ENCODE measurements at places on chromosomes 3 and 15.

DNA sequence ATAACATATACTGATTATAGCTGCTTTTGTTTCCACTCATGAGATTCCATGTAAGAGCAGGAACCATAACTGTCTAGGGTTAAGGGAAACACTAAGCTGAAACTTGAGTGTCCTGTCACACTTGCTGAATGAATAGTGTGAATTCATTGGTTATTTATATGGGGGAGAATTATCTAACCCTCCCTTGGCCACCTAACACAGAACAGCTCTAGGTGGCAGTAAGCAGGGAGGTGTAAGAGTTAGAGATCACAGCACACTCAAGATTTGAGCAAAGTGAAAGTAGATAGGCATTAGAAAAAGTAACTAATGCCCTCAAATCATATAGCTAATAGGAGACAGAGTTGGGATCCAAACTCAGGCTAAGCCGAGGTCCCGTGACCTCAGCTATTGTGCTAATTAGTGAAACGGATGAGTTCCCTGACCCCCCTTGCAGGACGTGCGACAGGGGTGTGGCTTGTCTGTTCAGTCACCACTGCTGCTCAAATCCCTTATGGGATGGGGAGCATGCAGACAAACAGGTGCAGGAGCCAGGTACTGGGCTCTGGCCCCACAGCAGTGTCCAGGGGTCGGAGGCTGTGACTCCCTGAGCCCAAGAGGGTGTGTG lies 27.7 kb upstream of the ANO10 start:
- DNase-seq, result no peak

GRCh38 chr15:73845507-73845906 lies 27.9 kb upstream of the TBC1D21 start:
- DNase-seq, result no peak

DNA sequence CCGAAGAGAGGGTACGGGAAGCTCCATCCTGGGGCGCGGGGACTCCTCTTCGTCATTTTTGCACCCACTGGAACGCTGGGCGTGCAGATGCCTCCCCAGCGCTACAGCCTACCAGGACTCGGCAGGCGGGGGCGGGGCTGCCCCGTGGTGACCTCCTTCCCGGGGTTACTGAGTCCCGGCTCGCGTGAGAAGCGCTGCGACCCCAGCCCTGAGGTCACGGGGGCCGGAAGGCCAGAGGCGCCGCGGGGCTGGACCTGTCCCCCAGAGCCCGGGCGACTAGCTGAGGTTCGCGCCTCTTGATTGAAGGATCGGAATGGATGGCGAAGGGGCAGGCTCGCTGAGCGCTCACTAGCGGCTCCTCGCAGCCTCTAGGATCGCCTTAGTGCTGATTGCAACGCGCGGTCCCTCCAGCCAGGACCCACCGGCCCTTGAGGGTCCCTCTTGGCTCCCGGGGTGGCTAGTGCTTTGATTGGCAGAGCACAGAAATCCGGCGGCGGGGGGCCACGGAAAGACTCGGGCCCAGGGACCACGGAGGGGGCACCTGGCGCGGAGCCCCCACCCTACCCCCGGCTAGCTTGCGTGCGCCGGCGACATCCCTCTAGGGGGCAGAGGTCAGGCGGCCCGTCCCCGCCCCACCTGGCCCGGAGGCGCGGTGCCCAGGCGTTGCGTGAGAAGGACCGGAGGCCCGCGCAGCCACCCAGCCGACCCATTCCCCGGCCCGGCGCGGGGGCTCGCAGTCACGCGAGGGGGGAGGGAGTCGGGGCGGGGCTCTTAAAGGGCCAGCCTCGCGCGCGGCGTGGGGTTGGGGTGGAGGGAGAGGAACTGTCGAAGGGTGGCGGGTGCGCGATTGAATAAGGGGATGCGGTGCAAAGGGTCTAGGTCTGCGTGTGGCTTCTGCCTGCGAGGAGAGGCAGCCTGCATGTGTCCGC lies 781 bp upstream of the CYP1A1 start:
- no peak for DNase-seq

GRCh38 chr3:38000242-38000916 lies 9.8 kb downstream of the VILL start:
- no peak for DNase-seq

- no peak for DNase-seq
Measured at GRCh38 chr3:55065331-55065730, 137.5 kb upstream of the LRTM1 start.

GRCh38 chr3:43019006-43019809 lies 40.1 kb downstream of the GASK1A start:
- DNase-seq, result no peak

DNA sequence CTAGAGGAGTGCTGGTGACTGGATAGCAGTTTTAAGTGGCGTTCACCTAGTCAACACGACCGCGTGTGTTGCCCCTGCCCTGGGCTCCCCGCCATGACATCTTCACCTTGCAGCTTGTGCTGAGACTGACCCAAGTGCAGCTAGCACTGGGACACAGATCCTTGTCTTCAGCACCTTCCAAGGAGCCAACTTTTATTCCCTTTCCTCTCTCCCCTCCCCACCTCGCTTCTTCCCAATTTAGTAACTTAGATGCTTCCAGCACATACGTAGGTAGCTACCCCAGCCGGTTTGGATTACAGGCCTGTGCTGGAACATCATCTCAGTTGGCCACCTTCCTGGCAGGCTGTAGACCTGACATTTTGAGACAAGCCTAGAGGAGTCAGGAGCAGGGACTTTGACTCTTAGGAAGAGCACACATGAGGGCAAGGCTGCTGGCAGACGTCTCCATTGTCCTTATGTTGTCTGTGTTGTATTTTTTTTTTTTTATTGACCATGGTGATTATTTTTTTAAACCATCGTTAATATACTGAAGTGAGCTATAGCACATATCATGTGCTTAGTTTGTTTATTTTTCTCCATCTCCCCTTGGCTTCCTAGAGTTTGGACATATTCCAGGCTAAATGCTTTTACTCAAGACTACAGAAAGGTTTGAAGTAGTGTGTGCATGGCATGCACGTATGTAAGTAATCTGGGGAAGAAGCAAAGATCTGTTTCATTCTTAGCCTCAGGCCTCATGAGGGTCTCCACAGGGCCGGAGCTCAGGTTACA lies 61.1 kb downstream of the AAGAB start:
- DNase-seq, result no peak

- no peak for DNase-seq
Measured at GRCh38 chr15:34376856-34377255, 9.9 kb upstream of the LPCAT4 start.

GRCh38 chr15:31302029-31302657 lies 24.5 kb upstream of the KLF13 start:
- no peak for DNase-seq

DNA sequence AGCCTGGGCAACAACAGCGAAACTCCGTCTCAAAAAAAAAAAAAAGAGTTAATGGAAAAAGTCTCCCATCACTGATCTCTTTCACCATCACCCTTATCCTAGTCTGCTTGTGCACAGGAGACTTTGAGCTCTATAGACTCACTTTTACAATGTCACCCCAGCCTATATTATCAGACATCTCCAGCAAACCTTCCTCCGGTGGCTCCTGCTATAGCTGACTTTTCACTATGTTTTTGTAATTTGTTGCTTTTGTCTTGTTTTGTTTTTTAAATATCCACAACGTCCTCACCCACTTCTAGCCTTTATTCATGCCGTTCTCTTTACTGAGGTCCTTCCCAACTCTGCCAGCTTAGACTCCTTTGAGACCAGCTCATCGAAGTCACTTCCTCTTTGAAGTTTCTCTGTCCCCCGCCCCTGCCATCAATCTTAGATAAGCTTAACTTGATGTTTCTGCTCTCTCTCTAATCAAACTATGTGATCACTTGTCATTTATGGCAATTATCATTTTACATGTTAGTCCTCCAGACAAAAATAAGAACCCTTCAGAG lies 82.7 kb upstream of the CHD2 start:
- DNase-seq, result peak; percentile 14

DNA sequence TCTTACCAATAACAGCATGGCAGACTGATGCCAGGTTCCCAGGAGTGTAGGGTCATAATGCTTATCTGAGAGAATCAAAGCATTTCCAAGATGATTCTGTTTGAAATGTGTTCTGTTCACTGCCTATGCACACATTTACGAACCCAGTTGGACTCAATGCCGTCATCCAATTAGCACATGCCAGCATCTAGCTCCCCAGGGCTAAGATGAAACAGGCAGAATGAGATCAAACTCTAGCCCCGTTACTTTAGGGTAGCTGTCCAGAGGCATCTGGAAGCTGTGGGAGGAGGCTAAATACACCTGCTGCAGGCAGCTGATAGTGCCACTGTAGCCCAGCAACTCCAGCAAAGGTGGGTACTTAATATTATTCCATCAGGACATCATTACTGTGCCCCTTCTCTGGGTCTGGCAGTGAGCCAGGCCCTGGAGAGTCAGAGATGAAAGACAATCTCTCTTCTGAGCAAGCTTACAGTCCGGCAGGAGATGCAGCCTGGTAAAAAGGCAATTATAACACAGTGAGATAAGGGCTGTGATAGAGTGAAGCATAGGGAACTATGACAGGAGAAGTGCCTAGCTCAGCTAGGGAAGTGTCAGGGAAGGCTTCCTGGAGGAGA lies 156.4 kb upstream of the PPP2R3A start:
- DNase-seq, result no peak

DNA sequence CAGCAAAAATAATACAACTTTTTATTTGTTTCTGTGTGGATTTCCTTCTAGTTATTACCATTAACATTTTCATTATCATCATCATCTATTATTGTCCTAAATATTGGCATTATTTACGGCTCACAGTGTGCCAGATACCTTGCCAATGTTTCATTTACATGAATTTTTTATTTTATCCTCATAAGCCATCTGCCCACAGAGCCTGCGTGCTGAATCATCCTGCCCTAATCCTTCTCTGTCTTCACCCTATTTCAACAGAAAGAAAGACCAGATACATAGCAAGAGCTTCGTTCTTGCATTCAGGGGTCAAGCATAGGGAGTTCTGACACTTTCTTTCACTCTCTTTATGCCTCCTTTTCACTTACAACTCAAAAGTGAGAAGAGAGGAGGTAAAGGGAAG lies 82.0 kb downstream of the KCNMB2 start:
- DNase-seq, result no peak

DNA sequence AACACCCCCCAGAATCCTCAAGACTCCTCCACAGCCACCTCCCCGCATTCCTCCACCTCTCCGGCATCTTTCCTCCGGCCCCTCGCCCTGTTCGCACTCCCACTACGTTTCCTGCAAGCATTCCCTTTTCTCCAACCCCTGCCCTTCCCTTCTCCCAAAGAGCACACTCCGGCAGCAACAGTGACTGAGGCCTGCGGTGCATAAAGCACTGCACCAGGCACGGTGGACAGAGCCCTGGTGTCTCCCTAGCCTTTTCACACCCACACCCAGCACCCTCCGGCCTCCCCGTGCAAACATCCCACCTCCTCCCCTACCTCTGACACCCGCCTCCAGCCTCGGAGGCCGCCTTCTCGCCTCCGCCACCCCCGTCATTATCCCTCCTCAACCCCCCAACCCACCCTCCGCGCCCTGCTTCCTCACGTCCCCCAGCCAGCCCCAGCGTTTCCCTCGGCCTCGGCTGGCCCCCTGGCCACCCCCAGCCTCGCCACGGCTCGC lies 577 bp downstream of the ZNF148 start:
- peak; percentile 33 for DNase-seq

DNA sequence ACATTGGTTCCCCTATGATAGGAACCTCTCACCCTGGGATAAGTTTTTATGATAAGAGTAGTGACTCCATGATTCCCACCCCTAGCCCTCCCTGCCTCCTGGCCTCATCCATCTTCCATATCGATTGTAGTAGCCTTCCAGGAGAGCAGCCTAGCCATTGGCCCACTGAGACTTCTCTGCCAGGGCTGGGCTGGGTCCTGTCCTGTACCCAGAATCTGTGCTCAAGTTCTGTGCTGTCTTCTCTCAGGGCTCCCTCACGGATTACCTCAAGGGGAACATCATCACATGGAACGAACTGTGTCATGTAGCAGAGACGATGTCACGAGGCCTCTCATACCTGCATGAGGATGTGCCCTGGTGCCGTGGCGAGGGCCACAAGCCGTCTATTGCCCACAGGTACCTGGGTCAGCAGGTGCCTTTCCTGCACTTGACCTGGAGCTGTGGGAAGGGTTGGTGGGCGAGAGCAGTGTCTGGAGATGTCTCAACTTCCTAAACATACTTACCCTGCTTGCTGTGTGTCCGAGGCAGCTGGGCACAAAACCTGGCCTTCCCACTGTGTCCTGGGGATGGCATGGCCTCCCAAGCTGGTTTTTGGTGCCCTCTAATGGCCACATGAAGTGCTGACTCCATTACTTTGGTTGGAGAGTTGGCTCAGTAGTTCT lies 16.6 kb upstream of the EXOG start:
- DNase-seq, result peak; percentile 54

GRCh38 chr15:89978914-89979313 lies 22.2 kb upstream of the ZNF710 start:
- no peak for DNase-seq

- DNase-seq, result no peak
Measured at GRCh38 chr15:67039384-67040075, 25.9 kb upstream of the SMAD3 start.

- no peak for DNase-seq
Measured at GRCh38 chr3:58132850-58133249, 77.9 kb downstream of the DNASE1L3 start.

- no peak for DNase-seq
Measured at GRCh38 chr3:142628801-142629200, 32.6 kb downstream of the PLS1 start.

Data from hypothalamus (tissue), 51 donors.